ENCODE measurements at places on chromosomes 7 and 10. TPM values are rescaled to one million over a fixed set of nuclear protein-coding genes. Genes with fewer than 3 reads are reported as not detected.
A peak's percentile ranks its signal among the peaks of the same experiment; 100 is the strongest.

The POLR2J2 gene
- not detected for polyA plus RNA-seq

The FRAT2 gene
- polyA plus RNA-seq: 7.0 TPM

The NEUROG3 gene
- polyA plus RNA-seq: 1.1 TPM

DNA sequence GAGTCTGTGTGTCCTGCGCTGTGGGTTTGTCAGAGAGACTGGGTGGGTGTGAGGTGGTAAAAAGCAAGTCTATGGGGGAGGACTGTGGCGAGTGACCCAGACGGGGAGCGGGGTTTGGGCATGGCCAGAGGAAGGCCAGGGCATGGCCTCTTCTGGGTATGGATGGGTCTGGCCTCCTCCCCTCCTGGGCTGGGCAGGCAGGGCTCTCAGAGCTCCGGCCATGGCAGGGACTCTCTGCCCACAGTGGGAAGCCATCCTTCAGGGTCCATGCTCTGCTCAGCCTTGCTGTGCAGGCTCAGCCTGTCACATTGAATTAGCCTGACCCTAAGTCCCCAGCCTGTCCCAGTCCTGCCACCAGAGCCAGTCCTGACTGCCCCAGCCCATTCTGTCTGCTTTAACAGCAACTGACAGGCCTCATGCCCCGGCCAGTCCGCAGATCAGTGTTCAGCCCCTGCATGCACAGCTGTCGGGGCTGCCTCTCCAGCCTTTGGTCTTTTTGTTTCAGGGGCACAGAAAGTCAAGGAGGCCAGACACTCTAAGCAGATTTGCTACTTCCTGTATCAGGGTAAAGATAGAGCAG lies 7.9 kb downstream of the ANTXRL start:
- peak; percentile 50 for DNase-seq
- H3K4me1 ChIP-seq: no peaks in the 10 kb centered on the region
- no peaks in the 10 kb centered on the region for H3K36me3 ChIP-seq
- no peak overlapping the region for H3K4me3 ChIP-seq
- H3K27me3 ChIP-seq: no peaks in the 10 kb centered on the region

DNA sequence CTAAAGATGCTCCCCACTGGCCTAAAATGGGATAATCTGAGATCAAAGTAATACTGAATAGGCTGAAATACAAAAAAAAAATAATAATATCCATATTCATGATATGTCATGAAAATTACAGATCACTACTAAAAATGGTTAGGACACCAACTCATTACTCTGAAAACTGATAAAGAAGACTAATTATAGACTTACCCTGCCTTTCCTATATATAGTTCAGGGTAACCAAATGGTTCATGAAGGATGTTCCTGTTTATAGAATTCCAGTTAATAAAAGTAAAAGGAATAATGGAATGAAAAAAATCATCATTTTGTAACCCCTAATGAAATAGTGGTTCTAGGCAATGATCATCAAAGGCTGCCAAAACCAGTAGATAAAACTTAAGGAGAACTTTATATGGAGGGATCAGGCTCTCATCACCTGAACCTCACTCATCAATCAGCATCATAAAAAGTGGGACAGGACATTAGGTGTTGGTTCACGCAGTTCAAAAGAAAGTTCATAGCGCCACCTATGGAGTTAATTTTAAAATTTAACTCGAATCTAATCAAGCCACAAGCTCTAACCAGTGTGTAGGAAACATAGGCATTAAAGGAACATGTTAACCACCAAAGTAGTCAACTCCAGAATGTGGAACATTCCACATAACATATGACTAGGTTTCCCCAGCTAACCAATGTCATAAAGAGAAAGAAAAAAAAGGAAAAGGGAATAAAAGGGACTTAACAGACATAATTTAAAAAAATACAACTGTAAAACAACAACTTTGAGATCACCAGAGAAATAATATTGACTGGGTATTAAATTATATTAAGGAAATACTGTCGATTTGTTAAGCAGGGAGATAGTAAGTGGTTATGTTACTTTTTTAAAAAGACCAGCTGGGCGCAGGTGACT lies 35.7 kb downstream of the P4HA1 start:
- no peaks in the 10 kb centered on the region for H3K4me1 ChIP-seq
- no peaks in the 10 kb centered on the region for H3K27me3 ChIP-seq
- H3K4me3 ChIP-seq: no peak overlapping the region
- no peak overlapping the region for H3K27ac ChIP-seq

The PDLIM1 gene
- polyA plus RNA-seq: 232 TPM

- no peaks in the 10 kb centered on the region for H3K27me3 ChIP-seq
- DNase-seq: no peak
- H3K27ac ChIP-seq: no peak overlapping the region
- no peaks in the 10 kb centered on the region for H3K36me3 ChIP-seq
These were observed 285.8 kb upstream of the SP4 start for GRCh38 chr7:21142081-21142480.

The ZRANB1 gene
- 14.8 TPM for polyA plus RNA-seq

The CYP2E1 gene
- 0.63 TPM for polyA plus RNA-seq

The HMX3 gene
- polyA plus RNA-seq: not detected

The ZPBP gene
- polyA plus RNA-seq: not detected

- no peak overlapping the region for H3K4me3 ChIP-seq
These were observed 38.8 kb upstream of the TCF7L2 start for GRCh38 chr10:112911206-112911605.
